Mucosa of descending colon (tissue), 3 donors: ENCODE measurements at places on chromosomes 1 and 21.
A peak's percentile ranks its signal among the peaks of the same experiment; 100 is the strongest.

- no peak for DNase-seq
Observed at GRCh38 chr1:161114556-161114955, 3.3 kb downstream of the PFDN2 start.

DNA sequence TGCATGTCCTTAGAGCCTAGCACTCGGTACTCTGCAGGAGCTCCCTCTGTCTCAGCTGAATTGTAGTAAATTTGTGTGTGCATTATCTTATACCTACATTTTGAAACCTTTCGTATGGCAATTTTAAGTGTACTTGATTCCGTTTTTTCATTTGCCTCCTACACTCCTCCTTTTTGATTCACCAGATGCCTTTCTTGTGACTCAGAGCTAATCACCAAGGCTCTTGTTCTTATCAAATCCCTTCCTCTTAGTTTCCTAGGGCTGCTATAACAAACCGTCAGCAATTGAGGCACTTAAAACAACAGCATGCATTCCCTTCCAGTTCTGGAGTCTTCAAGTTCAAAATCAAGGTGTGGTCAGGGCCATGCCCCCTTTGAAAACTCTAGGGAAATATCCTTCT is 261.0 kb downstream of the ASTN1 start:
- DNase-seq = no peak

DNA sequence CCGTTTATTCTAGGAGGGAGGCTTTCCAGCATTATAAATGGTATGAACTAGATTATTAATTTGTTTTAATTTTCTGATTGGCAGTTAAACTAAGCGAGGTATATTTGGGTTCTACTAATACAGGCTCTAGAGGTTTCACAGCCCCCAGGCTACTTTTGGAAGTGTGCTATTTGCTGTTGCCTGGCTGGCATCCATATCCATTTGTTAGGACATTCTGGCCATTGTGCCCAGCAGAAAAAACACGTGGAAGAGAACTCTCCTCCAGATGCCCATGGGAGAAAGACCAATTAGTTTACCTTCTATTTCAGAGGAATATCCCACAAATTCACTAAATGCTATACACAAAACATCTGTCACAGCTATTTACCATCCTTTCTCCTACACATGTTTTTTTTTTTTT is 29.3 kb downstream of the MACO1 start:
- no peak for DNase-seq

- peak; percentile 74 for DNase-seq
Observed at GRCh38 chr1:181083842-181084605, 4.5 kb upstream of the IER5 start.

- peak; percentile 40 for DNase-seq
Observed at GRCh38 chr1:172398970-172399755, 21.3 kb upstream of the C1orf105 start.

GRCh38 chr1:212132025-212132424 is 96.5 kb downstream of the DTL start:
- DNase-seq = no peak

DNA sequence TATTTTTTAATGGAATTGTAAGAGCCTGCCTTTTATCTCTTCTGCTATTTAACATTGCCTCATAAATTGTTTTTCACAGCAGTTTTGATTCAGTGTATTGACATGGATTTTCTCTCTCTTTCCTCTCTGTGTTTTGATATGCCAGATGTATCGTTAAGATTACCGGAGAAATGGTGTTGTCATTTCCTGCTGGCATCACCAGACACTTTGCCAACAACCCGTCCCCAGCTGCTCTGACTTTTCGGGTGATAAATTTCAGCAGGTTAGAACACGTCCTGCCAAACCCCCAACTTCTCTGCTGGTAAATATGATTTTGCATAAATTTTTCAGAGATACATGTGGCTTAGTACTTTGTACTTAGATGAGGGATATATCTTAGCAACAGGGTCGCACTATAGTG is 23.1 kb upstream of the DYNLT5 start:
- no peak for DNase-seq

DNA sequence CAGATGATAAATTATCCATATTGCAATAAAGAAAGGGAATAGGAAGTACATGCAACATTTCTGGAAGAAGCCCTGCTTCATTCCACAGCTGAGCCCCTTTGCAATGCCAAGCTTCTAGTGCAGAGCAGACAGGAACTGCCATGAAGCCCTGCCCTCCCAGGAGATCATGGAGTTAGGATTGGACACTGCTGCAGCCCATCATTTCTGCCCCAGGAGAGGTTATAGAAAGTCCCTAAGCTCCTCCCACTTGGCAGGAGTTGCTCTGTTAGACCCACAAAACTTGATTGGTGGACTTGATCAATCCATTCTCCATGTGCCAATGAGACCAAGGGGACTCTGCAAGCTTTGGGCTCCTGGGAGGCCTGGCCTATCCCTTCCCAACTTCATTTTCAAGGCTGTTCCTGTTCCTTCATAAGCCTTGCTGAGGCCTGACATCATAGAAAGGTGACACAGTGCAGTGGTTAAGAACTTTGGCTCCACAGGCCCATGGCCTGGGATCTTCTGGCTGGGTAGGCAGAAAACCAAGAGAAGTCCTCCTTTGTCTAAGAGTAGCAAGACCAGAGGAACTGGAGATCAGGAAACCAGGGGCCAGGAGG is 1.3 kb upstream of the LAPTM5 start:
- no peak for DNase-seq

GRCh38 chr1:54275349-54275748 is 75.4 kb downstream of the MRPL37 start:
- DNase-seq = no peak
